AG20443 (cell line): ENCODE measurements at places on chromosomes 7 and 10.

GRCh38 chr7:1111156-1111555, 23.2 kb downstream of the GPER1 start:
- DNase-seq, result no peak

GRCh38 chr7:83456413-83456812, 192.5 kb downstream of the SEMA3E start:
- no peak for DNase-seq

GRCh38 chr7:87984088-87984487, 50.0 kb downstream of the ADAM22 start:
- no peak for DNase-seq

- no peak for DNase-seq
Observed at GRCh38 chr7:11177793-11178192, 204.1 kb downstream of the PHF14 start.

DNA sequence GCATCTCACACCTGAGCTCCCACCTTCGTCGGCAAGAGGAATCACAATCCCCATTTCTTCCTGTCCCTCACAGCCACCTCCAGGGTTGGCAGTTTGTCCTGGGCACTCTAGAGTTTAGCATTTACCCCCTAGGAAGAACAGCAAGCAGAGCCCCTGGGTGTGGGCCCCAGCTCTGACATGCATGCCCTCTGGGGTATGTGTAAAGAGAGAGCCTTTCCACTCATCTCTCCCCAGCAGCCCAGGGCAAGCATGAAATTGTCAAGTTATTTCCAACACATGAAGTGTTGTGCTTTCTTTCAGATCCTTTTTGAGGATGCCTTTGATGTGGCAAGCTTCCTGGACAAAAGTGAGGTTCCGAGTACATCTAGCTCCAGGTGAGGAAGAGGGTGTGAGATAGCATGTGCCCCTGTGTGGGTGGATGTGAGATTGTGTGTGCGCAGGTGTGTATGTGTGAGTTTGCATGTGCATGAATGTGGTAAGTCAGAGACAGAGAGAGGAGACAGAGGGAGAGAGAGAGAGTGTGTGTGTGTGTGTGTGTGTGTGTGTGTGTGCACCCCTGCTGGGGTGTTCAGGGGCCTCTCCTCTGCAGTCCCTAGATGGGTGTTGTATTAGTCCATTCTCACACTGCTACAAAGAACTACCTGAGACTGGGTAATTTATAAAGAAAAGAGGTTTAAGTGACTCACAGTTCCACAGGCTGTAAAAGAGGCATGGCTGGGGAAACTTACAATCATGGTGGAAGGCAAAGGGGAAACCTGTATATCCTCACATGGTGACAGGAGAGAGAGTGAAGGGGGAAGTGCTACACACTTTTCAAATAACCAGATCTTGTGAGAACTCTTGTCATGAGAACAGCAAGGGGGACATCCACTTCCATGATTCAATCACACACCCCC, 18.1 kb downstream of the STRA8 start:
- no peak for DNase-seq

DNA sequence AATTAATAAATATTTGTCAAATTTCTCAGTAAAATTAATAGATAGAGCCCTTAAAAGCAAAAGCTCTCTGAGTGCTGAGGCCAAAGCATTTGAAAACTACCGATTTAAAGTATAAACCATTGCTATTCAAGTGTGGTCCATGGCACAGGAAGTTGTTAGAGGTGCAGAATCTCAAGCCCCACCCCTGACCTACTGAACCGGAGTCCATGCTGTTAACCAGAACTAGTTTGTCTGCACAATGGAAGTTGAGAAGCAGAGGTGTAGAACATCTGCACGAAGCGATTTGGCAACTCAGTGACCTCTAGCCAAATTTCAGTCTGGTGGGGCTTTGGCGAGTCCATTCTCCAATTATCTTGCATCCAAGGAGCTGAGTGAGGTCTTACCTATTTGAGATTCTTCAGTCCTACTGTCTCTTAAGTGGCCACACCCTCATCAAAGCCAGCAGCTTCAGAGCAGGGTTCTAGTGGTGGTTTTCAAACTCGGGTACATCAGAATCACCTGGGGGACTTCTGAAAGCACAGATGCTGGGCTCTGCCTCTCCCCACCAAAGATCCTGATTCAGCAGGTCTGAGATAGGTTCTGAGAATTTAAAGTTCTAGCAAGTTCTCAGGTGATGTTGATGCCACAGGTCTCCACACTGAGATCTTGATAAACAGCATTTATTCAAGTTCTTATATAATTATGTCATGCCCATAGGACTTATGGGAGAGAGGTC, 96.8 kb upstream of the SAMD8 start:
- no peak for DNase-seq

DNA sequence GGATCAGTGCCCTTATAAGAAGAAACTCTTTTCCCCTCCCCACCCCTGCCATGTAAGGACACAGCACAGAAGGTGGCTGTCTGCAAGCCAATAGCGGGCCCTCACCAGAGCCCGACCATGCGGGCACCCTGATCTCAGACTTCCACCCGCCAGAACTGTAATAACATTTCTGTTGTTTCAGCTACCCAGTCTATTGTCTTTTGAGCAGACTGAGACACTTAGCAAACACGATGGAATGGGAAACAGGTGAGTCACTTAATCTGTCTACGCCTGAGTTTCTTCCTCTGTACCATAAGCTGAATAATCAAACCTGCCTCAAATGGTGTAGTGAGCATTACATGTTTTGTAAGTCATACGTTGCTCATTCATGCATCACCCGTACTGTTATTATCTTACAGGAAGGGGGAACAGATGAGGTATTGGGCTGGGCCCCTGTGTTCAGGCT, 58.2 kb downstream of the STRA8 start:
- no peak for DNase-seq

DNA sequence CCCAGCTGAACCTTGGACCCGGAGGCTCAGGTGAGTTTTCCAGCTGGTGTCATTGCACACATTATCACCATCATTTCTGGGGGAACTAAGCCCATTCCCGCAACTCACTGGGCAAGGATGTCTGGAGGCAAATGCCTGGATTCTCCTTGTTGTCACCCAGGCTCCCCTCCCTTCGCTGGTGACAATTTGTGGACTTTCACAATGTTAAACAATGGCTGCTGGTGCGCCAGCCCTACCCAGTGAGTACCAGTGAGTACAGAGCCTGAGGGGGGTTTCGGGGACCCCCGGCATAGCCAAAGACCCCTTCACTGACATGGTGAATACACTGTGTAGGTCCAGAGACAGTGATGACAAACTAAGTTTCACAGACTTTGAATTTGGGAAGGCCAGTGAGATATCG, 189.2 kb downstream of the ADARB2 start:
- no peak for DNase-seq

DNA sequence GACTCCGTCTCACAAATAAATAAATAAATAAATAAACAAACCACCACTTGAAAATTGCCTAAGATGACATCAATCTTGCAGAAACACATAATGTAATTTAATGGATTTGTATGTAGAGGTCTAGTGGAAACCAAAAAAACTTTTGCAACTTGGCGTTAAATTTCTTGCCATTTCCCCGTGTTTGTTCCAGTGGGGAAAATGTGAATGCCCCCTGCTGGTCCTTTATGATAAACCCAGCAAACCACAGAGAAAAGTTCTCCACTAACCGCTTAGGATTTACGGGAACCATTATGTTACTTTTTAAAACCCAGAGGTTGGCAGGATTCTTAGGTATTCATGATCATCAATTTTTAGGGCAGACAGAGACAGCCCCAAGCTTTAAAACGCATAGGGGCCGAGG, 32.5 kb downstream of the LAMB4 start:
- no peak for DNase-seq

DNA sequence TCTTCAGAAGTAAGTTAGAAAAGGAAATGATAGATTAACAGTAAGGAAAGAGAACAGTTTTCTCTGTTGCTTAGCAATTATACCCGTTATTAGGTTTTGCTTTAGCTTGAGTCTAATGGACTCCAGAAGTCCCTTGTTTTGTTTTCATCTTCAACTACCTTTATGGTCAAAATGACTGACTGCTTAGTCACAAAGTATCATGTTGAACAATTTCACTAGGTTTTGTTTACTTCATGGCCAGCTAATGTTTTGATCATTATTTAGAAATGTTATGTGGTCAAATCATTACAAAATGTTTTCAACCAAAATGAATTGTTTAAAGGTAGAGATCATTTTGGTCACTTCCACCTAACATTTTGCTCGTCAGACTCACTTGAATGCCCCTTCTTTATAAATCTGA, 1.9 kb downstream of the UBN2 start:
- DNase-seq, result peak; percentile 11

- DNase-seq, result no peak
Observed at GRCh38 chr10:5788969-5789368, 24.3 kb downstream of the GDI2 start.
